ENCODE measurements at places on chromosomes 12 and 14.

DNA sequence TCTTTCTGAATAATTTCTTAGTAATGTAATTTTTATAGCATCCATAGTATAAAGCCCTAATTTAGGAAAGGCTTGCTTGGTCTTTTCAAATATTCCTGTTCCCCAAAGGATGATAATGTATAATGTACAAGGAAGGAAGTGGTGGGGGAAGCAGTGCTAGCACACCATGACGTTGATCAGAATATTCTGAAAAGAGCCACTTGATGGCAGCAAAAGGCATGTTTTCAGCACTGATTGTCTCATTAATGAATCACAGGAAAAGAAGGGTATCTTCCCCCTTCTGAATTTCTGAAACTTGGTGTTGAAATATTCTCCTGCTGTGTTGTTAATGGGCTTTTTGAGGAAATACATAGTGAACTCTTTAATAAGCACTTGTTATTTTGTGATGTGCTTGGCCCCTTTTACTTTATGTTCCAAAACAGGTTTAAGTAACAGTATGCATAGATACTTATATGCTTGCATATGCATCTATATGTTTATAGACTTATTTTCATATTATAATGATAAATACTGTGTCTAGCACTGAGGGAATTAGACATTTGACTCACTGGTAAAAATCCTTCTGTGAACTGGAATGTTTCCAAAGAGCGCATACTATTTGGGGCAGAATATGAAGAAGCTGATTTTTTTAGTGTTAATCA is 122.0 kb downstream of the TMEM117 start:
- peak; percentile 46 for DNase-seq

DNA sequence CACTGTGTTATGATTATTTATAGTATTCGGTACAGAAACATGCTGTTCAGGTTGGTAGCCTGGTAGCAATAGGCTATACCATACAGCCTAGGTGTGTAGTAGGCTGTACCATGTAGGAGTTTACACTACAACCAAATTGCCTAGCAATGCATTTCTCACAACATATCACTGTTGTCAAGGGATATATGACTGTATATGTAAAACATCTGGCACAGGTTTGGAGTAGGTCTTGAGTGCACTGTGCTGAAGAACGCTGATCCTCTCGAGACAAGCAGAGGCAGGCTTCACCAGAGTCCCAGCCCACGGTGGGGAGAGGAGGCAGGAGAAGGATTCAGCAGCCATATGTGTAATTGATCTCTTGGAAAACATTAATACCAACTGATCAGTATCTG is 15.0 kb upstream of the TBX5 start:
- no peak for DNase-seq

GRCh38 chr14:30708157-30708556 is 86.0 kb downstream of the SCFD1 start:
- no peak for DNase-seq

- DNase-seq, result no peak
Observed at GRCh38 chr12:64064706-64065105, 157.4 kb downstream of the KICS2 start.

GRCh38 chr14:26401179-26401968 is 196.5 kb downstream of the NOVA1 start:
- DNase-seq, result no peak

DNA sequence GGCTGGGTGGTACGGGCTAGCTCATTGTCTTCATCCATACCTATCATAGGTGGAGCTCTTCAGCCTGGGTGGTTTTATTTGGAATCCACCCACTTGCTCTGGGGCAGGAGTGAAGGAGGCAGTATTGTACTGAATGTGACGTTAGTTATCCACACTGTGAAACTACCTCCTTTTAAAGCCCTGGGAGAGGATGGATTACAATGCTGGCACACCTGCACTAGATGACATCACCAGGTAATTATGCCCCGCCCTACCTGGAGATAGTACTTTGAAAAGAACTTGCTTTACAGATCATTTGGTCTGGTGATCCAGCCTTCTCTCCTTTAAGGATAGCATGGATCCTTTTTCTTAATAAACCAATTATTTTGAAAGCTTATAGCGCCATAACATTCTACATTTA is 78.0 kb downstream of the B4GALNT3 start:
- DNase-seq, result no peak

DNA sequence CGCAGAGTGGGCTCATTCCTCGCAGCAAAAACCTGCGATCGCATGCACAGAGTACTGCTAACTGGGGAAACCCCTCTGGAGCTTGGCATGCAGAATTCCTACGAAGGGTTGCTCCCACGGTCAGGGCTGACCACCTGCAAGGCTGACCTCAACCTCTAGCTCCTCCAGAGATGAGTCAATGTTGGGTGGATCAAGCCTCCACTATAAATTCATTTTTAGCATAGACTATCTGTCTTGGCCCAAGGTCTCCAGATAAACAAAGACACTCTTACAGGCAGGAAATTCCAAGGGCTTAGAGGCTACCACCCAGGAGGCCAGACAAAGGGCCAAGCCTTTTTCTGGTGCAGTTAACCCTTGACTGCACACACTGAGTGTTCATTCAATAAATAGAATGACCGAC is 296.5 kb downstream of the TMEM132D start:
- no peak for DNase-seq

- peak; percentile 66 for DNase-seq
Observed at GRCh38 chr14:38065106-38065762, 142.5 kb upstream of the SSTR1 start.

DNA sequence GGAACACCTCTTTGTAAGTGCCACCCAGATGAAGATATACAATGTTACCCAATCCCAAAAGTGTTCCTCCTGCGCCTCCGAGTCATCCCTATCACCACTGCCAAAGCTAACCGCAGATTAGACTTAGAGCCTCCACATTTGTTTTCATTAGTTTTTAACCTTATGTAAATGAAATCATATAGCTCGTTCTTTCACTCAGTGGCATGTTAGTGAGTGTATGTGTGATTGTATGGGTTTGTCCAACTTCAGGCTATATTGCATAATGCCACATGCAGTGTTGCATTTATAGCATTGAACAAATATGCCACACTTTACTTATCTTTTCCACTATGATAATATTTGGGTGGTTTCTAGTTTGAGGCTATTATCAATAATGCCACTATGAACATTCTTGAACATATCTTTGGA is 18.0 kb downstream of the MAP1LC3B2 start:
- no peak for DNase-seq

DNA sequence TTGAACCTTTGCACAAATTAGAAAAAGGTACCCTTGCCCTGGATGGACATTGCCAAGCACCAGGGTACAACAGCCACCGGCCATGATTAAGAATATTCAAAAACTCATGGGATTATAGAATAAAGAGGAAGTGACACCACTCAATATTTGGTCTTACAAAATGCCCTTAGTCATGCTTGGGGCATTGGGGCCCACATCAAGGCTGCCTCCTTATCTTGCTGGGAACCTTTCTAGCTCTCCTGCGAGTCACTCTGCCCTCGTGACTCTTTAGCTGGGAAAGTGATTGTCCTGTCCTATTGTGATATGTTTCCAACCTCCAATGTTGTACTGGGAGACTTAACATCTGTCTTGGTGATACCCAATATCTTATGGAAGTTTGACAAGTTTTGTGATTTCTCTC is 57.8 kb downstream of the GTF2A1 start:
- peak; percentile 12 for DNase-seq

DNA sequence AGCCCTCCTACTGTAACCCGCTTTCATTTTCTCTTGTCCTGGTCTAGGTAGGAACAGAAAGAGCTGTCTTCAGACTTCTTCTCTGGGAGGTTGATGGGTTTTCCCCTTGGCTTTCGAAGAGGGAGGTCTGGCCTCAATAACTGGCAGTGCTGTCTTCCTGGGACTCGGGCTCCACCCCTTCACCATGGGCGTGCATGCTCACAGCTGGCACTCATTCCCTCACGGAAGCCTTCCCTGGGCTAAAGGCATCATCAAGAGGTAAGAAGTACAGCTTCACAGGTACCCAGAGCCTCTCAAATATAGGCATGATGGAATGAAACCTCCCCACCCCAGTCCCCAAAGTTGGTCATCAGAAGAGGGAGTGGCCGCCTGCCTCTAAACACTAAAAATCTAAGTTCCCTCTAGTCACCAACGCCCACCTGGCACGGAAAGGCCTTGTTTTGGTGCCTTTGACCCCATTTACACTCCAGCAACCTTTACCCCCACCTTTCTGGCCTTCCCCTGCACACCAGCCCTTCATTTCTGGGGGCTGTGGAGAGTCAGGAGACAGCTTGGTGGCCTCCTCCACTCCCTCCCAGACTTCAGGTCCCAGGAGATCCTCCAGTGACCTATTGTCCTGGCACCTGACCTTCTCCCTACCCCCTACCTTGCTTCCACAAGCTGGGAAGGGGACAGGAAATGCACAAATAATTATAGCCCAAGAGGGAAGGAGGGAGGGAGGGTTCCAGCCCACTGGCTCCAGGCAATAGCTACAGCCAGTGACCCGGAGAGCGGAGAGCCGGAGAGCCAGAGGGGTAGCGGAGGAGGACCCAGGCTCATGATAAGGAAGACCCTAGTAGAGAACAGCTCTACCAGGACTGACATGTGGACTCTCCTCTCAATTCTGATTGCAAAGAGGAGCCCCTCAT is 2.8 kb downstream of the RAPGEF3 start:
- no peak for DNase-seq

DNA sequence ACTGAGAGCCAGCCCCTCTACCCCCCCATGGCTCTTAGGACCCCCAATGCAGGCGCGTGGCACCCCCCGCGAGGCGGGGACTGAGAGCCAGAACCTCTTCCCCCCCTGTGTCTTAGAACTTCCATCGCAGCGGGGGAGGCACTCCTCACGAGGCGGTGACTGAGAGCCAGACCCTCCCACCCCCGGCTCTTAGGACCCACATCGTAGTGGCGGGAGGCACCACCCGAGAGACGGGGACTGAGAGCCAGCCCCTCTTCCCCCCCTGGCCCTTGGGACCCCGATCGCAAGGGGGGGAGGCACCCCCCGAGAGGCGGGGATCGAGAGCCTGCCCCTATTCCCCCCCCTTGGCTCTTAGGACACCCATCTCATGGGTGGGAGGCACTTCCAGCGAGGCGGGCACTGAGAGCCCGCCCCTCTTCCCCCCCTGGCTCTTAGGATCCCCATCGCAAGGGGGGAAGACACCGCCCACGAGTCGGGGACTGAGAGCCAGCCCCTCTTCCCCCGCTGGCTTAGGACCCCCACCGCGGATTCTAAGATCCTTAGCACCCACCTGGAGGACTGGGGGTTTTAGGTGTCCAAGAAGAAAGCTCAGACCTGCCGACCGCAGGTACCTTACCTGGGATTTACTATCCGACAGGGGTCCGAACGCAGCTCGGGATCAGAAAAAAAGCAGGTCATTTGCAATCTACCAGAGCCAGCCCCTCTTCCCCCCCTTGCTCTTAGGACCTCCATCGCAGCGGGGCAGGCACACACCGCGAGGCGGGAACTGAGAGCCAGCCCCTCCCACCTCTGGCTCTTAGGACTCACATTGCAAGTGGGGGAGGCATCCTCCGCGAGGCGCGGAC is 44.9 kb downstream of the DDX11 start:
- DNase-seq, result peak; percentile 73

DNA sequence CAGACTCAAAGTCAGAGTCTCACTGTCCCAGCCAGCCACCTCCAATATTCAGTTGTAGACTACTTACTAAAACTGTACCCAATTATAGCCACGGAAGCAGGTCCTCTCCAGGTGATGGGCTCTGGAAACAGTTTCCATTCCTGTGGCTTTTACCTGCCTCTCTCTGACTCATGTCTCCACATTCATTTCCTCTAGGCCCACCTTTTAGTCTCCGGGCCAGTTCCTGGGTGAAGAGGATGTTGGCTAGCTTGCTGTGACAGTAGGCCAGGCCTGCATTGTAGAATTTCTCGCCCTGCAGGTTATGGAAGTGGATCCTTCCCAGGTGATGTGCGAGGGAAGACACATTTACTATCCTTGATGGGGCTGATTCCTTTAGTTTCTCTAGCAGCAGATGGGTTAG is 5.6 kb downstream of the RDH11 start:
- no peak for DNase-seq

DNA sequence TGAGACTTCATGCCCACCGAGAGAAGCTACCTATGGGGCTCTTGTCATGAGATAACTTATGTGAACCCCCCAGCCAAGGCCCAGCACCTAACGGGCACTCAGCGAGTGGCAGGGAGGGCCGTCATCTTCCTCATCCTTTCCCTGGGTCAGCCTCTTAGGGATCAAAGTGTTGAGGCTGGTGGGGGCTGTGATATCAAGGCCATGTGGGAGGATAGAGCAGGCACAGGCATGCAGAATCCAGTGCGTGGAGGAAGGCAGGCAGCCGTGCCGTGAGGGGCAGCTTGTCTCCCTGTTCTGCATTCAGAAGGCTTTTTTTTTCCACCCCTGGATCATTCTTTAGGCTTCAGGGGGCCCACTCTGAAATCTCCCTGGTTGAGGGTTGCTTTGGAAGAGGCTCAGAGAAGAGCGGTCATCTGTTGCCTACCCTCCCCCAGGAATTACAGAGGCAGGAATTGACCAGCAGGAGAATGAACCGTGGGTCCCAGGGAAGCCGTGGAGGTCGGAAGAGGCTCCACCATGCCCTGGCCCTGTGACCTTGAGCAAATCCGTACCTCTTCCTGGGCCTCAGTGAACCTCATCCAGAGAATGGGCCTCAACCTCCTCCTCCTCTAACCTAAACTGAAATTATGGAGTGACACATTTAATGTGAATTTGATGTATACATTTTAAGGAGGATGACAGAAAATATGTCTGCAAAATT is 62.8 kb downstream of the BEGAIN start:
- no peak for DNase-seq

- DNase-seq, result no peak
Observed at GRCh38 chr14:105059925-105060565, 5.2 kb downstream of the GPR132 start.

DNA sequence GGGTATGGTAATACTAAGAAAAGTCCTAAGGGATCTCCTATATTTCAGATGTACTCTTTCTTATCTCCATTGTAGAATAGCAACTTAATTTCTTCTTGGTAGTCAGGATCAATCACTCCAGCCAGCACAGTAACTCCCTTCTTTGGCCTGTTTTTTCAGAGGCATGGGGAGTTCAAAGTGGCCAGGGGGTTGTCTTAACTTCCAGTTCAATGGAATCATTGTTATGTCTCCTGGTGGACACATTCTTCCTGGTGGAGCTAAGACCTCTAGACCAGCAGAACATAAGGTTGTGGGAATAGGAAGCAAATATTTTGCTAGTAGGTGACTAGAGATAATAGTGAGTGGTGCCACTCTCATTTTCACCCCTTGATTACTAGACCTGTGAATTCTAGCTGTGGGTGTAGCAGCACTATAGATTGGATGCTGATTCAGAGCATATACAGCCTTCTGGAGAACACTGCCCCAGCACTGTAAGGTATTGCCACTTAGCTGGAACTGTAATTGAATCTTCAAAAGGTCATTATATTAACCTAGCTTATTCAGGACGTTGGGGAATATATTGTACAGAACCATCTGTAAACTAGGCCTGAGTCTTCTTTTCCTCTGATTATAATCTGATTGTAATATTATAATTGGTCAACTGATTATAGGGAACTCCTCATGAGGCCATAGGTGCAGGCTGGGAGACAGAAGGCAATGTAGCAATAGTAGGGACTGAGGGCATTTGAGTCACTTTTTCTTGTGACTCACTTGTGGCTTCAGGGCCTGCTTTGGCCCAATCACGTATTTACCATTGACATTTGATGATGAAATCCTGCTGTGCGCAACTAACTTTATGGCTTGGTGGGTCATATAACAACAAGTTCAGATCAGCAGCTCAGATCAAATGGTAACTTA is 60.2 kb upstream of the ATP2B1 start:
- DNase-seq, result no peak
